ENCODE measurements at places on chromosomes 16 and 17.
A peak's percentile ranks its signal among the peaks of the same experiment; 100 is the strongest.

DNA sequence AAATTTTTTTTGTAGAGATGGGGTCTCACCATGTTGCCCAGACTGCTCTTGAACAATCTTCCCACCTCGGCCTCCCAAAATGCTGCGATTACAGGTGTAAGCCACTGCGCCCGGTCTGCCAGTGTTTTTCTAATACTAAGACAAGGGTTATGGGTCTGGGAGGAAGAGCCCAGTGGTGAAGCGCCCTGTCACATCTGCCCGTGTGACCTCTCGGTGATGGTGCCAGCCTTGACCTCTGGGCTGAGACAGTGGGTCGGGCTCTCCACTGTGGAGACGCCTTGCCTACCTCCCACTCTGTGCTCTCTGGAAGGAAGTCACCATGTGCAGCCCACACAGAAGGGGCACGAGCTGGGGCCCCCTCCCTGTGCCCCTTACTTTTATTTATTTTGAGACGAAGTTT is 5.1 kb upstream of the BAIAP2 start:
- no peak for DNase-seq

- no peak for DNase-seq
Observed at GRCh38 chr16:86542756-86543750, 12.0 kb downstream of the MTHFSD start.

GRCh38 chr16:12330946-12331345 is 354.4 kb downstream of the SNX29 start:
- DNase-seq, result no peak

- DNase-seq, result no peak
Observed at GRCh38 chr17:55301521-55302406, 37.0 kb downstream of the HLF start.

DNA sequence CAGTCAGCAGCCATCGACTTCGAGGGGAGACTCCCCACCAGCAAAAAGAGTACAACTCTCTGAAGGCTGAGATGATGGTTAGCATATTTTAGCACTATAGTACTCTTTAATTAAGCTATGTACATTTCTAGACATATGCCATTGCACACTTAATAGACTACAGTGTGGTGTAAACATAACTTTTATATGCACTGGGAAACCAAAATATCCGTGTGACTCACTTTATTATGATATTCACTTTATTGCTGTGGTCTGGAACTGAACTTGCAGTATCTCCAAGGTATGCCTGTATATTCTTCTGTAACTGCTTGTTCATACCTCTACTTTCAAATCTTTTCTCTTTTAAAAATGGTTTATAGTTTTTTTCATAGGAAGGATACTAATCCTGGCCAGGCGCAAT is 11.0 kb upstream of the NXPH3 start:
- DNase-seq, result no peak

DNA sequence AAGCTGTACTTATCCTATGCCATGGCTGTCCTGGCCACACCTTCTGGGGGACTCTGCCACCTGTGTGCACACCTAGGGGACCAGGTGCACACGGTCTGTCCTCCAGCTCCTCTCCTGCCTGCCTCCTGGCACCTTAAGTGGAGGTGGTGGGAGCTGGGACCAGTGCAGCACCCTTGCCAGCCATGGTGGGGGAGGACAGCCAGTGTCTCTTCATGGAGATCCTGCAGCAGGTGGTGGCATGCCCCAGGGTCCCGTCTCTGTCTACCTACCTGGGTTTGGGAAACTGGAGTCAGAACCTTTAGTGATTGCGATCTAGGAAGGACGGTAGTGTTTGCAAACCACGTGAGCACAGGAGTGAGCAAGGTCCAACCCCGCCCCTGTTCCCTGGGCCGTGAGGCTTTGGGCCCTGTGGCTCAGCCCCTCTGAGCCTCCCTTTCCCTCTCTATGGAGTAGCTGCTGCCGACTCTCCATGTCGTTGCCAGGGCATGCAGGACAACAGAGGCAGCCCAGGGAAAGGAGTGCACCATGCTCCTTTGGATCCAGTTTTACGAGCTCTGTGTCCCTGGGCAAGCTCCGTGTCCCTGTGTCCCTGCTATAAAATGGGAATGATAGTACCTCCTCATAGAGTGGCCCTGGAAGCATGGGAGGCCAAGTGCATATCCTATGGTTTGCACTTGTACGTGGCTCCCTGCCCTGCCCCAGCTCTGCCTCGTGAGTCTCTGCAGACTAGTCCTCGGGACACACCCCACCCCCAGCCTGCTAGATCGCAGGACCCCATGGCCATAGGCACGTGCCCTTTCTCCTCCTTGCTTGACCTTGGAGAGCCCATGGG is 7.1 kb downstream of the ADGRG1 start:
- no peak for DNase-seq

DNA sequence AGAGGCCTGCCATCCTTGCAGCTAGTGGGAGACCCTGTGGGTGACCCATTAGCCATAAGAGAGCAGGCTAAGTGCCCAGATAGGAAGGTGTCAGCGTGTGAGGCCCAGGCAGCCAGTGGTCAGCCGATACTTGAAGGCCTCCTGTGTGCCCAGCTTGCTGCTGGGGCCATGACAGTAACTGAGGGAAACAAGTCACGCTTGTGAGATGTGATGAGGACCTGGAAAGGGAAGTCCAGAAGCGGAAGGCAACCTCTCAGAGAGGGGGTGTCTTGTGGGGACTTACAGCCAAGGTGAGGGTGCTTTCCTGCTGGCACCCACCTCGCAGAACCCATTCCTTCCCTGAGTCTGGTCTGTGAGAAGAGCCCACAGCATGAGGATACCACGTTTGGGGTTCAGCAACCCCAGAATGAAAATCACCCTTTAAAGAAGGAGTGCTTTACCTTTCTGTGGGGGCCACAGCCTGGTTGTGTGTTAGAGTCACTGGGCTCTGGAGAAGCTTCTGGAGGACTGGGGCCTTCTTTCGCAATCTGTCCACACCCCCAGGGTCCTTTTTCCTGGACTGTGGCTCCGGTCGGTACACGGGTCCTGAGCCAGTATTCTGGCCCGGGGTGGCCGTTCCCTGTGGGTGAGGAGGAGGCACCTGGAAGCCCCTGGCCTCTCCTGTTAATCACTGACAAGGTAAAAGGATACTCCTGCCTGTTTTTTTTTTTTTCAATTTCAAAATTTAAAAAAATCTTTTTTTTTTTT is 53.9 kb downstream of the PLCG2 start:
- no peak for DNase-seq

GRCh38 chr17:66135219-66135618 is 56.7 kb downstream of the CEP112 start:
- DNase-seq, result no peak

GRCh38 chr16:82137822-82138167 is 32.2 kb downstream of the MPHOSPH6 start:
- no peak for DNase-seq

DNA sequence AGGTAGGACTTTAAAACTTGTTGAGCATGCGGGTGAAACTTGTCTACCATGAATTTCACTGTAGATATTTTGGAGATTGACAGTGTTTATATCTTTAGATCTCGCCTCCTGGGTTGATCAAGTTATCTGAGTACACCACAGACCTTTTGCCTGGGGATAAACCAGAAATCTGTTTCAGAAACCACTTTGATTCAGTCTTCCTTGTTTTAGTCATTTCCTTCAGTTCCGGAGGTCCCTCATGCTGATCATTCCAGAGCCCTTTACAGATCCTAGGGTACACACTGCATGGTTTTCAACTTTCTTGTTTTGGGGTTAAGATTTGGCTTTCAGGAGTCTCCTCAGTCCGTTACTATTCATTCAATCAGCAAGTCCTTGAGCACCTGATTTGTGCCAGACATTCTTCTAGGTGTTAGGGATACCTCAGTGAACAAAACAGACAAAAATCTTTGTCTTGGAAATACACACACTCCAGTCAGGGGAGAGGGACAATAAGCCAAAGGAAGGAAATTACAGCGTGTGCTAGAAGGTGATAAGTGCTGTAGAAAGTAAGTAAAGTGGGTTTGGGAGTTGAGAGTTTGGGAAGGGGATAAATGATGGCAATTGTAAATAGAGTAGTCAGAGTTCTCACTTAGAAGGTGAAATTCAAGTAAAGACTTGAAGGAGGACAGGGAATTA is 12.2 kb downstream of the NOD2 start:
- DNase-seq, result no peak

- DNase-seq, result peak; percentile 45
Observed at GRCh38 chr17:82848022-82848592, 8.3 kb upstream of the ZNF750 start.

DNA sequence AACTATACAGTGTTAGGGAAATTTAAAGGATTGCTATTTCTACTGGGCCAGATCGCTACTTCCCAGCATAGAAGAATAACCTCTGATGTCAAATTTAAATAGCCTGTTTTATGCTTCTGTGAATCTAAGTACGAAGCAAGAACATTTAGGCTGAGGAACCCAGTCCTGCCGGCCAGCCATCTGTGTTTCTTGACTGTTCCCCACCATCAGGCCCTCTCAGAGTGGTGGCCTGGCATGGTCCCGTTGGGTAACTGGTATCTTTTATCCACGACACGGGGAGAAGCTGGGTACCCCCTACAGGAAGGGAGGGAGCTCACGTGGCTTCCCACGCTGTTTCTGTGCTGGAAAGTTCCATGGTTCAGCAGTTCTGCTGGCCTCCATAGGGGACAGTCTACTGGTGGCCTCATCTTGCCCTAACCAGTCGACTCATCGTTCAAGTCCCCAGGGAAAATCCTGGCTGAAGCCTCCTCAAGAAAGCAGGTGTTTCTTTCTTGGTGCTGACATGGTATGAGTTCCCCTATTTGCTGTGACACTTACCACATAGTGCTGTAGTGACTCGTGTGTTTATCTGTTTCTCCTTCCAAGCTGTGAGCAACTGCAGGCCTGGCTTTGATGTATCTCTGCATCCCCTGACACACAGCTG is 201.7 kb upstream of the NLRP1 start:
- DNase-seq, result no peak

DNA sequence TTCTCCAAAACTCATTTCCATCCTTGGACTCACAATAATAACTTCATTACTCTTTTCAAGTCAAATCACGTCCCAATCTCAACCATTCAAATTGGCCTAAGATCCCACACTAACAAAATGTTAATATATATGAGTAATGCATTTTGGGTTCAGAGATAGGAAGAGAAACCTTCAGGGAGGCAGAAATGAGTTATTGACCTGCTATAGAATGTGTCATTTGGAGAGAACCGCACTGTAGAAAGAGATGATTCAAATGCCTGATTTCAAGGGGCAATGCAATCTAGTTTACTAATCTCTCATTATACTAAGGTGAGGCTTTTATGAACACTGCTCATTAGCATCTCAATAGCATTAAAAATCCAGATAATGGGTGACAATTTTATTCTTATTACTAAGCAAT is 1595.0 kb upstream of the GOT2 start:
- no peak for DNase-seq

DNA sequence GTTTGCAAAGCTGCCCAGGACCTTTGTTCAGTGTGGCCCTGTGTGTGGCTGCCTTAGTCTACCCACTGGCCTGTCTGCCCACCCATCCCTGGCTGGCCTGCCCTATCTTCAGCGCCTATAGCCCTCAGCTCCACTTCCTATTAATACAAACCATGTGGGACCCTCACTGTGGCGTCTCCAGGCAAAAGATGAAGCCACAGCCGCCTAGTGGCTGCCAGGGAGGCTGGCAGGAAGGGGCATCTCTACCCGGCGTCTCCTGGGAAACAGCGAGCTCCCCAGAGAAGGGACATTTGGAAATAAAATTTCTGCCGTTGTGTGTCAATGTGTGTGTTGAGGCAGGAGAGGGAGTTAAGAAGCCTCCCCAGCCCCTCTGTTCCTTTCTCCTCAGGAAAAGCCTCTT is 31.5 kb downstream of the NEUROD2 start:
- no peak for DNase-seq

DNA sequence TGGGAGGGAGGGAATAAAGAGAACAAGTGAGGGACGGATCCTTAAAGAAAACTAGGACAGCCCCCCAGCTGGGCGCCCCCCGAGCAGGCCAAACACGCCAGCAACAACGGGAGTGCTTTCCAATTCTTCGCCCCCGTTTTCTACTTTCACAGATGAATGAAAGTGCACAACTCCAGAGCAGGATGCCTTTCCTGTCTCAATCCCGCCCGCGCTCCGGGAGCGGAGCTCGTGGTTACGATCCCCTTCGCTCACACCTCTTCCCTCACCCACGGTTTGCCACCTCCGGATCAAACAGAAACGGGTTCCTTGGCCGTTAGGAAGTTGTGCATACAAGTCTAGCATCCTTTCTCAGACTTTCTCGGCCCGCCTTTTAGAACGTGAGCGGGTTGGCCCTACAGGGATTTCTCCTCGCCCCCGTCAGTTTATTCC is 680 bp downstream of the SKA2 start:
- DNase-seq, result peak; percentile 37

GRCh38 chr16:7443142-7443541 is 110.5 kb downstream of the RBFOX1 start:
- no peak for DNase-seq

- DNase-seq, result no peak
Observed at GRCh38 chr16:82257990-82258389, 88.0 kb upstream of the MPHOSPH6 start.

DNA sequence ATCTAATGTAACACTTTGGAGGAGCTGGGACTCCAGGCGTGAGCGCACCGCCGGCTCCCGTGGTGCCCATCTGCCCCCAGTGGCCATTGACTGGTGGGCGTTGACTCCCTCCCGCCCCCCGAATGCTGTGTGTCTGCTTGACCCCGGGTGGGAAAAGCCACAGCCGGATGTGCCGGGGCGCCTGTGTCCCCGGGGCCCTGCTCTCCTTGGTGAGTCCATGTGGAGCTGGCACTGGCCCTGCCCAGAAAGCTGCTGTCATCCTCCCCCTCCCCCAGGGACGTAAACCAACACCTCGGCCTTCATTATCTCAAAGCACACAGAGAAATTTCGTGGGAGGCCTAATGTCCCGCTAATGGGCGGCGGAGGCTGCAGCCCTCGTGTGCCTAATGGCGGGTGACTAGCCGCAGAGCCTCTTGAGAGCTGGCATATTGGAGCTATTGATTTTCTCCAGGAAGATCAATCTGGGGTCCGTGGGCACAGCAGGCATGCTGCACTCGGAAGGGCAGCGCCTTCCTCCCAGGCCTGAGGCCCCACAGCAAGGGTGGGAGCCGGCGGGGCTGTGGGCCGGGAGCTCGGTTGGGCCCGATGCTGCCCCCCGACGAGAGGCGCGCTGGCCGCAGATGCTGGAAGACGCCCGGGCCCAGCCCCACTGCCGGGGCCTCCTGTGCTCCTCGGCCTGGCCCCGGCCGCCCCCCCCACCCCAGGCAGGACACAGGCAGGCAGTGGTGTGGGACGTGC is 4.0 kb upstream of the PERCC1 start:
- no peak for DNase-seq

- no peak for DNase-seq
Observed at GRCh38 chr16:30570636-30571444, 674 bp downstream of the ZNF688 start.

GRCh38 chr17:61395983-61396585 is 3.6 kb upstream of the TBX2 start:
- no peak for DNase-seq

DNA sequence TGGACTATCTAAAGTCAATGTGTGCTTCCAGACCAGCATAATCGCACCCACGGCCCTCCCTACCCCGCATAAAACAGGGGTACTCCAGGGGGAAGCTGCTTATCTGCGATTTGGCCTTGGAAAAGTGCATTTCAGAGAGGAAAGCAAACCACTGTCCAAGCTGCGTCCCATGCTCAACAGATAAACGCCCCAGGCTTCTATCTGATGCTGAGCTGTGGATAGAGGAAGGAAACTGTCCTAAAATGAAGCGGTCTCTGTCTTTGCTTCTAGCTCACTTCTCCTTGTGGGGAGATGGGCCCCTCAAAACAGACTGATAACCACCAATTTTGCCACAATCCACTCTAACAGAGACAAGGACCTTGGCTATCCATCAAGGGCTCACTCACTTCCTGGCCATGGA is 160.5 kb upstream of the TNRC6C start:
- no peak for DNase-seq
